Endothelial cell of umbilical vein (primary cell): ENCODE measurements at places on chromosomes 4 and X.

DNA sequence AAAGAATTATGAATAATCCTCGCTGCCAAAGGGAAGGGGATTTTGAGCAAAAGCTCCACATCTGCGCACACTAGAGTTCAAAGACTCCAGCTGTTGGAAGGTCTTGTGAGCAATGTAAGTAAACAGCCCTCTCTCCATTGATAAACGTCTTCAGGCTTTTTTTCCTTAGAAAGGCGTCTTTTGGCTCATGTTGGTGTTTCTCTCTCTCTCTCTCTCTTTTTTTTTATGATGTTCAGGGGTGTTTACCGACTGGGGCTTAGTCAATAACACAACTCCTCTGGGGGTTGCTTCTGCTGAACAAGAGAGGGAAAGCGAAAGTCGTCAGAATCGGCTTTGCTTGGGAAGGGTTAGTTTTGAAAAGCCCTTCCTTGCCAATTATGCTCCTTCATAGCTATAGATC, 53.2 kb upstream of the C1QTNF7 start:
- no peak for DNase-seq

GRCh38 chr4:21067351-21067750, 367.1 kb downstream of the PACRGL start:
- DNase-seq = no peak

DNA sequence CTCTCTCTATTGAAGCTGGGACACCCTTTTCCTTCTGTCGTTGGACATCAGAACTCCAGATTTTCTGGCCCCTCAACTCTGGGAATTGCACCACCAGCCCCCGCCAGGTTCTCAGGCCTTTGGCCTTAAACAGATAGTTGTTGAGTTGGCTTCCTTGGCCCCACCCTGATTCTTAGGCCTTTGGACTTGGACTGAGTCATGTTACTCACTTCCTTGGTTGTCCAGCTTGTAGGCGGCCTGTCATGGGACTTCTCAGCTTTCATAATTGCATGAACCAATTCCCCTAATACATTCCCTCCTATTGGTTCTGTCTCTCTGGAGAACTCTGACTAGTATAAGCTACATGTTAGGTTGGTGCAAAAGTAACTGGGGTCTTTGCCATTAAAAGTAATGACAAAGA, 195.7 kb downstream of the GPAT3 start:
- DNase-seq = no peak

GRCh38 chr4:76600447-76600846, 165.4 kb downstream of the SHROOM3 start:
- peak; percentile 29 for DNase-seq

GRCh38 chrX:97987979-97988378, 1104.3 kb downstream of the RPA4 start:
- no peak for DNase-seq
